ENCODE measurements at places on chromosomes 4 and X. TPM values are rescaled to one million over a fixed set of nuclear protein-coding genes. Genes with fewer than 3 reads are reported as not detected.
A peak's percentile ranks its signal among the peaks of the same experiment; 100 is the strongest.

DNA sequence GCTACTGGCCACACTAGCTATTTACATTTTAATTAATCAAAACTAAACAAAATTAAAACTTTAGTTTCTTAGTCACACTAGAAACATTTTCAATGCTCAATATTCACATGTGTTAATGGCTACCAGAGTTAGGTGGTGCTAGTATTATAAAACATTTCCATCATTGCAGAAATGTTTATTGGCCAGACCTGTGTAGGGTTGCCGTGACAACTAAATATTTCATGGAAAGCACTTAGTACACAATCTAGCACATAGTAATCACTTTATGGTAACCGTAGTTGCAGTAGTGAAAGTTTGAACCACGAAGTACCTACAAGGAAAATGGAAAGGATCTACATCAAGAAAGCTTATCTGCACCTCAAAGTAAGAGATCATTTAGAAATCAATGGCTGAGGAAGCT, 95.9 kb downstream of the HS6ST2 start:
- no peak for DNase-seq

DNA sequence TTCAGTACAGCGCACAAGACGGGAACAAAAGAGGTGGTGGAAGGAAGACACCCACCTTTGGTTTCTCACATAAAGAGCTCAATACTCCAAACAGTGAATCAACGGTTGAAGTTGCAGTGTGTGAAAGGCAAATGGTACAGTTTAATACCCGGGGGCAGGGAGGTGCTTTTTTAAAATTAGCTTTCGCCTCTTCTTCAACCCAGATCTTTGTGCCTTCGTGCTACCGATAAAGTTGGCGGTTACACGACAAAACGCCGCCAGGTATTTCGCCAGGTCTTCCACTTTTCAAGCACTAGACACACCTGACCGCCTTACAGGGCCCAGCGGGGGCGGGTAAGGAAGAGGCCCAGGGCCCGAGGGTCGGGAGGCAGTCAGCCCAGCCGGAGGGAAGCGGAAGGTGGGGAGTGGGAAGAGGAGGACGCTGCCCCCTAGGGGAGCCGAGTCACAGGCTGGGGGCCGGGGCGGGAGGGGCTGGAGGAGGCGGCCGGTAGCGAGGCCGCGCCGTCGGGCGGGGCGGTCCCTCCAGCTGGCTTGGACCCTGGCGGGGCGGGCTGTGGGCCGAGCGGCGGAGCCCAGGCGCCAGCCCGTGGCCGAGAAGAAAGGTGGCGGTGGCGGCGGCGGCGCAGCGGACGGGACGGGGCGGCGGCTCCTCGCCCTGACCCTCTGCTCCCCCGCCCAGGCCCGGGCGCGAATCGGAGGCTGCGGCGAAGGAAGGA, 16.0 kb downstream of the UTP3 start:
- peak; percentile 82 for DNase-seq

DNA sequence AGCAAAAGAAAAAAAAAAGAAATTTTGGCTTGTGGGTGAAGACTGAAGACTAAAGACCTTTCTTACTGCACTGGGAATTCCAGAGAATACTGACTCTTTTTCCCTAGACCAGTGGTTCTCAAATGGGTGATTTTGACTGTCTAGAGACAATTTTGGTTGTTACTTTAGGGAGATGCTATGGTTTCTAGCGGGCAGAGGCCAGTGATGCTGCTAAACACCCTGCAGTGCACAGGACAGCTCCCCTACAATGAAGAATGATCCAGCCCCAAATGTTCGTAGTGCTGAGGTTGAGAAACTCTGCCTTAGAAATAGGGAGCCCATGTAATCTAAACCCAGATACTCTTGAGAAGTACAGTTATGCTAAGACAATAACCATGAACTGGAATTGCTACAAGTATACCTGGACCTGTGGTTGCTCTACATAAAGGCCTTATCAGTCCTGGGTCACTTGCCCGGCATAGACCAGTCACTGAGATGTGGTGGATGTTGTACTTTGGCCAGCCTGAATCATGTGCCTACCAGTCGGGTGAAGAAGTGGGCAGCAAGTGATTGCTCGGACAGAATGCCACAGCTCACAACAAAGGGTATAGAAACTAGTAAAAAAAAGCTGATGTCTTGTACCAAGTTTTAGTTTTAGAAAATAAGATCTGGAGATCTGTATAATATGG, 16.0 kb downstream of the ARHGAP10 start:
- no peak for DNase-seq

- DNase-seq = no peak
Measured at GRCh38 chrX:39205467-39205866, 404.2 kb downstream of the MID1IP1 start.

GRCh38 chrX:45007598-45007997, 134.6 kb downstream of the KDM6A start:
- no peak for DNase-seq

GRCh38 chr4:169047956-169048355, 37.9 kb upstream of the CBR4 start:
- peak; percentile 50 for DNase-seq

GRCh38 chrX:45322820-45323219, 122.1 kb upstream of the DIPK2B start:
- DNase-seq = no peak

- DNase-seq = no peak
Measured at GRCh38 chrX:41095174-41095573, 9.9 kb downstream of the USP9X start.

DNA sequence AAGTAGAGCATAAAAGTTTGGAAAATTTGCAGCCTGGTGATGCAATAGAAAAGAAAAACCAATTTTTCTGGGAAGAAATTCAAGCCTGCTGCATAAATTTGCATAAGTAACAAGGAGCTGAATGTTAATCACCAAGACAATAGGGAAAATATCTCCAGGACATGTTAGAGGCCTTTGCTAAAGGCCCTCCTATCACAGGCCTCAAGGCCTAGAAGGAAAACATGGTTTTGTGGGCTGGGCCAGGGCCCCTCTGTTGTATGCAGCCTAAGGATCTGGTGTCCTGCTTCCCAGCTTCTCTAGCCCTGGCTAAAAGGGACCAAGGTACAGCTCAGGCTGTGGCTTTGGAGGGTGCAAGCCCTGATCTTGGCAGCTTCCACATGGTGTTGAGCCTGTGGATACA, 6.2 kb upstream of the RTL3 start:
- no peak for DNase-seq

The FDCSP gene
- total RNA-seq = not detected

The SASH3 gene
- total RNA-seq = 0.47 TPM
